ENCODE measurements at places on chromosomes 11 and 22. TPM values are rescaled to one million over a fixed set of nuclear protein-coding genes. Genes with fewer than 3 reads are reported as not detected.

DNA sequence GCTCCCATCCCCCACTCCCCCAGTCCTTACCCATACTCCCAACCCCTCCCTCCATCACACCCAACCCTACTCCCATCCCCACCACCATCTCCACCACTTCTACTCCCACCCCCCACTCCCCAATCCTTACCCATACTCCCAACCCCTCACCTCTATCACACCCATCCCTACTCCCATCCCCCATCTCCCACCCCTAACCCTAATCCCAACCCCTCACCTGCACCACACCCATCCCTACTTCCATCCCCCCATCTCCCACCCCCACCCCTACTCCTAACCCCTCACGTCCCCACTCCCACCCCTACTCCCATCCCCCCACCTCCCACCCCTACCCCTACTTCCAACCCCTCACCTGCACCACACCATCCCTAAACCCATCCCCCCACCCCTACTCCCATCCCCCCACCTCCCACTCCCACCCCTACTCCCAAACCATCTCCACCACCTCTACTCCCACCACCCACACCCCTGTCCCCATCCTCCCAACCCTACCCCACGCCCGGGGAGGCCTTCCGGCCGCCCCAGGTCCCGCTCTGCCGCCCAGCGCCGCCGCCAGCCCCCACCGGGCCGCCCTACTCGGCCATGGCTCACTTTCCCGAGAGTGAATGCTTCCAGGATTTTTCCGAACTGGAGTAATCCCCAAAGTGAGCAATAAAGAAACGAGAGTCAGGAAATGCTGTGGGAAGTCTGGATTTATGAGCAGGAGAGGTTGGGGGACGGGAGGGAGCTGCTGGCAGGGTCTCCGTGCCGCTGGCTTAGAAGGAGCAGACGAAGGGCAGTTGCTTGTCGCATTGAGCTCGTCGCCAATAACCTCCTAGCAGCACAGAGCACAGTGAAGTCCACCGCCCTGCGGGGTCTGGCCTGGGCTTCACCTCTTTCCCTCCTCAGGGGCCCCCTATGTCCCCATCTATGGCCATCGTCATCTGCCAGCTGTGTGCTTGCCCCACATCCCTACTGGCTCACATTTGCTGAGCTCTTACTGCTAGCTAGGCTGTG lies 4.6 kb downstream of the PRG3 start:
- H3K27ac ChIP-seq = no peak overlapping the region
- no peak overlapping the region for H3K4me3 ChIP-seq
- no peaks in the 10 kb centered on the region for H3K36me3 ChIP-seq
- no peak for DNase-seq

DNA sequence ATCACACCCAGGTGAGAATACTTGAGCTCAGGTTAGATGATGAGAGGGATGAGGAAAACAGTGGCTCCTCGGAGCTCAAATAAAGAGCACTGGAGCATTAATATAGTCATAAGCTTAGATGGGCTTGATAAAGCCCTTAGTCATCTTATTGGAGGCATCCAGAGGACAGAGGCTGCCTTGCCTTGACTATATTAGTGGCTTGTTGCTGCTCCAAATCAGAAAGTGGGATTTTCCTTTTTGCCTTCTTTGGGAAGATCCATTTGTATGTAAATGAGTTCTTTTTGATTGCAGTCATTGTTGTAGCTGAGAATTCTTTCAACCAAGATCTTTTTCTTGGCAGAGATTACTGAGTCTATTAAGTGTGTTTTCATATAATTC lies 18.9 kb downstream of the ADM start:
- DNase-seq = no peak
- H3K27me3 ChIP-seq = peaks cover 34% of the 10 kb centered on the region
- H3K4me1 ChIP-seq = peaks cover 14% of the 10 kb centered on the region
- no peak overlapping the region for H3K27ac ChIP-seq
- no peak overlapping the region for H3K4me3 ChIP-seq

DNA sequence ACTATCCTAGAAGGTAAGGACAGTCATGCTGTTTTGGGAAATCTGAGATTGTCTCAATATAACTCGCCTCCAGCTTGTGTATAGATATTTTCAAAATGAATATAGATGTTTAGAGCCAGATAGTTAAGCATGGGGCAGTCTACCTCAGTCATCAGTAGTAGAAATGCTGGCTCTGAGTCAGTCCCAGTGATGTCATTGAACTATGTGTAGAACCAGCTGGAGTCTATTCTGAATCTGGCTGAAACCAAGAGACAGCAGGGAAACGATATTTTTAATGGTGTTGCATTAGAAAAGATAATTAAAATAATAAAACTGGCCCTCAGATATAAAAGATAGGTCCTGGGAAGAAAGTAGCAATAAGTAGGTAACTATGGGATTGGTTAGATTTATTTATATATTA lies 25.9 kb downstream of the PIWIL4 start:
- peaks cover 5% of the 10 kb centered on the region for H3K27me3 ChIP-seq
- no peak overlapping the region for H3K4me3 ChIP-seq
- no peaks in the 10 kb centered on the region for H3K36me3 ChIP-seq
- no peak overlapping the region for H3K27ac ChIP-seq

DNA sequence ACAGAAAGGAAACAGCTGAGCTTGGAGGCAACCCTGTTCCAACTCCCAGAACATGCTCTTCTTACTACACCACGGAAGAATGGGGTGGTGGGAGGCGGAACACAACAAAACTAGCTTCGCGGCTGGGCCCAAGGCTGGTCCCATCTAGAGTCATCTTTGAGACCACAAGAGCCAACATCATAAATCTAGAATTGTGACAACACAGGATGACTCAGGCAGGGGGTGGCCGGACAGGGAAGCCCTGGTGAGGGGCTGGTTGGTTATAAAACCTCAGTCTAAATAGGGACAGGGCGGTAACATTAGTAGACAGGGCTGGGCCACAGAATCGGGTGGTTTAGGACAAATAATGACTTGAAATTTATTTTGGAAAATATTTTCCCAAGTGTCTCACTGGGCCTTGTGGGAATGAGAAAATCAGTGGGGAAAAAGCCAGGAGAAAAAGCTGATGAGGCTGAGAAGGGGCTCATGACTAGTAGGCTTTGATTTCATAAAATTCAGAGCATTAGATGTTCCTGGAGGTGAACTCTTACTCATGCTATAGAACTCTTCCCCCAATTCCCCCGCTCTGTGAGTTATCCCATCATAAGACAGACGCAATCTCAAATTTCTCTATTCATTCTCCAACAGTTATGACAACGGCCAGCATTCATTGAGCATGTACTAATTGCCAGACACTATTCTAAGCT lies 151.8 kb upstream of the TIMP3 start:
- H3K36me3 ChIP-seq = no peaks in the 10 kb centered on the region
- DNase-seq = no peak
- peaks cover 16% of the 10 kb centered on the region for H3K4me1 ChIP-seq
- H3K4me3 ChIP-seq = no peak overlapping the region
- H3K27me3 ChIP-seq = no peaks in the 10 kb centered on the region

DNA sequence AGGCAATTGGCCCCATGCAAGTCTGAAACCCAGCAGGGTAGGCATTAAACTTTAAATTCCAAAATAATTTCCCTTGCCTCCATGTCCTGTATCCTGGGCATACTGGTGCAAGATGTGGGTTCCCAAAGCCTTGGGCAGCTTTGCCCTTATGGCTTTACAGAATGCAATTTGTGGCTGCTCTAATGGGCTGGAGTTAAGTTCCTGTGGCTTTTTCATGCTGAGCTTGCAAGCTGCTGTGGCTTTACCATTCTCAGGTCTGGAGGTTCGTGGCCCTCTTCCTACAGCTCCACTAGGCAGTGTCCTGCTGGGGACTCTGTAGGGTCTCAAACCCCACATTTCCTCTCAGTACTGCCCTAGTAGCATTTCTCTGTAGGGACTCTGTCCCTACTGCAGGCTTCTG lies 15.0 kb upstream of the BIRC3 start:
- peaks cover 65% of the 10 kb centered on the region for H3K4me1 ChIP-seq
- H3K27me3 ChIP-seq = no peaks in the 10 kb centered on the region
- peaks cover 47% of the 10 kb centered on the region for H3K36me3 ChIP-seq
- DNase-seq = no peak
- H3K27ac ChIP-seq = no peak overlapping the region

- H3K36me3 ChIP-seq = no peaks in the 10 kb centered on the region
- peaks cover 7% of the 10 kb centered on the region for H3K27me3 ChIP-seq
- no peak for DNase-seq
- no peak overlapping the region for H3K27ac ChIP-seq
Observed at GRCh38 chr11:32224580-32224979, 133.7 kb downstream of the RCN1 start.

- H3K4me3 ChIP-seq = no peak overlapping the region
- H3K4me1 ChIP-seq = no peaks in the 10 kb centered on the region
- DNase-seq = no peak
- H3K36me3 ChIP-seq = no peaks in the 10 kb centered on the region
Observed at GRCh38 chr11:8257003-8257664, 6.5 kb downstream of the LMO1 start.

DNA sequence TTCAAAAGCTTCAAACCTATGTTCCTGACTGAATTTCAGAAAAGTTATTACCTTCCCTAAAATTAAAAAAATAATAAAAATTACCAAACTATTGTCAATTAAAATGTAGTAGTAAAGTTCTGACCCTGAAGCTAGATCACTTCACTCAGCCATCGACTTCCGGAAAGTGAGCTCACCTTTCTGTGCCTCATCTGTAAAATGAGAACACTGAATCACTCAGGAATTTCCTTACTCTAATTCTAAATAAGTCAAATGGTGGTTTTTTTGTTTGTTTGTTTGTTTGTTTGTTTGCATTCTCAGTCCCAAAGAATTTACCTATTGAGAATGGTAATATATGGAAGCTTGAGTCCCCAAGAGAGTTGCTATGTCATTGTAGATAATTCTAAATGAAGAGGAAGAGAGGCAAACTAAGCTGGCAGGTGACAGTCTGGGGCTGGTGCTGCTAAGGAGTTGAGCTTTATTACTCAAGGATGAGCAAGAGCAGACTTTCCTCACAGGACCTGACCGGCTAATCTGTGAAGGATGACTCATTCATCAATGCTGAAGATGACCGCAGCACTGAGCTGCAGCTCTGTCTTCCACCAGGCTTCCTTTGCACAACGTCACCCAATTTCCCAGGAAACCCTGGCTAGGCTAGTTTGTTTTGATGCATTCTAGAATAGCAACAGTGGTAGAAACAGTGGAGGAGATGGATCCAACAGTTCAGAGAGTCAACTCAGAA lies 248.8 kb downstream of the RAB38 start:
- no peak overlapping the region for H3K4me3 ChIP-seq
- no peaks in the 10 kb centered on the region for H3K4me1 ChIP-seq
- no peaks in the 10 kb centered on the region for H3K36me3 ChIP-seq
- no peak overlapping the region for H3K27ac ChIP-seq
- no peak for DNase-seq

- no peaks in the 10 kb centered on the region for H3K27me3 ChIP-seq
- H3K4me1 ChIP-seq = no peaks in the 10 kb centered on the region
- DNase-seq = no peak
Observed at GRCh38 chr11:43123443-43123842, 188.4 kb upstream of the API5 start.

The C1QTNF4 gene
- 0.21 TPM for total RNA-seq

The MISFA gene
- 2.0 TPM for total RNA-seq
